Fibroblast of skin of abdomen (primary cell): ENCODE measurements at places on chromosomes 3 and 15.

DNA sequence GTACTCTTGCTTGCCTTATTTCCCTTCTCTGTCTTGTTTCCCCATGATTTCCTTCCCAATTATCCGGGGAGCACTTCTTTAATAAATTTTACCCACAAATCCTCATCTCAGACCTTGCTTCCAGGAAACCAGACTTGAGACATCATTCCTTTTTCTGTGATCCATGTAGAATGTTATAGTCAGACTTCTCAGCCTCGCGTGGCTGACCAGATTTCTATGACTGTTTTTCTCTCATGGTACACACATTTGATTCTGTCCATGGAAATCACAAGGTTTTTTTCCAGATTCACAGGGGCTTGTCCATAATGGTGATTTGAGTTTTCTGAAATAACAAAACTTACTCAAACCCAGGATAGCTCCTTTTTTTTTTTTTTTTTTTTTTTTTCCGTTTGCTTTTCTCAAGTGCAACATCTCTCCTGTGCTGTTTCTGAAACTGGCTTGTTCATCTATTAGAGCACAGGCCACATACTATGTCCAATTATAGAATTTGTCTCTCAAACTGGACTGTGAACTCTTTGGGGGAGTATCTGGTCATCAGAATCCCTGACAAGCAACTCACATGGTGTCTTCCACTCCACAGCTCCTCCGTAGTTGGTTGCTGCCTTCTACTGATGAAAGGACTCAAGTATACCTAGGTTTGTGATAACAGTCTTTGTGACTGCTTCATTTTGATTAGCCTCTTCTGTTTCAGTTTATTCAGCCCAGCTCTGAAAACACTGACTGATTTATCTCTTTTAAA is 50.8 kb downstream of the RBMS3 start:
- no peak for DNase-seq

- no peak for DNase-seq
Observed at GRCh38 chr15:77479015-77479414, 58.3 kb downstream of the HMG20A start.

DNA sequence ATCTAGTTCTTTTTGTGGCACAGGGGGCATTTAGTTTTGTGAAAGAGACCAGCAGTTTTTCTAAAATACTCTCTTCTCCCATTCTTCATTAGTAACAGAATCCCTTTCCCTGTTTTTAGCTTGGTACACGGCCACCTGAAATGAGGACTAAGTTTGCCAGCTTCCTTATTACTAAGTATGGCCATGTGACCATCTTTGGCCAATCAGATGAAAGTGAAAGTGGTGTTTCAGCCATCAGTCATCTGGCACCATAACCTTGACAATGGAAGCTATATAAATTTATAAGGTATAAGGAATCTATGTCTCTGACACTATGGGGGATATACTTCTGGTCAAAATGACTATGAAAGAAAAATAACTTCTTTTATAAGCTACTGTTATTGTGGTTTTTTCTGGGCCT is 570.4 kb downstream of the AGBL1 start:
- no peak for DNase-seq

DNA sequence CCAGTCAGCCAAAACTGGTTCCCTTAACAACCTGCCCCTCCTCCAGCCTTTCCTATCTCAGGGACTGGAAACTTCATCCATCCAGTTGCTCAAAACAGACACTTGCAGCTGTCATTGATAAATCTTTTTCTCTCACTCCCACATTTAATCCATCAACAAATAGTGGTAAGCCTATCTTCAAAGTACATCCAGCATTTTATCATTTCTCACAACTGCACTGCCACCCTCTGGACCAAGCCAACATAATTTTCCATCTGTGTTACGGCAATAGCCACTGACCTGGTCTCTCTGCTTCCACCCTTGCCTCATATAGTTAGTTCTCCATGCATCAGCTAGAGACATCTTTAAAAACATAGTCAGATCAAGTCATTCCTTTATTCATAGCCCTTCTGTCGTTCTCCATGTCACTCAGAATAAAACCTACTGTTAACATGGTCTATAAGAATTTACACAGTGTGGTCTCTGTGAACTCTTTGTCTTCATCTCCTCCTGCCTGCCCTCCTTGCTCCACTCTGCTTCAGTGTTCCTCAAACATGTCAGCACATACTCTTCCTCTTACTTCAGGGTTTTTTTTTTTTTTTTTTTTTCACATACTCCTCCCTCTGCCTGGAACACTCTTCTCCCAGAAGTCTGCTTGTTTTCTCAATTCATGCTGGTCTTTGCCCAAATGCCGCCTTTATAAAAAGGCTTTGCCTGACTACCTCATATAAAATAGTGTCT is 102.5 kb upstream of the COL6A5 start:
- DNase-seq, result no peak

- DNase-seq, result peak; percentile 64
Observed at GRCh38 chr3:9201266-9201665, 48.2 kb downstream of the SRGAP3 start.

GRCh38 chr15:67101911-67102598 is 36.7 kb downstream of the SMAD3 start:
- peak; percentile 89 for DNase-seq

- no peak for DNase-seq
Observed at GRCh38 chr3:149590691-149591441, 67.0 kb downstream of the WWTR1 start.

DNA sequence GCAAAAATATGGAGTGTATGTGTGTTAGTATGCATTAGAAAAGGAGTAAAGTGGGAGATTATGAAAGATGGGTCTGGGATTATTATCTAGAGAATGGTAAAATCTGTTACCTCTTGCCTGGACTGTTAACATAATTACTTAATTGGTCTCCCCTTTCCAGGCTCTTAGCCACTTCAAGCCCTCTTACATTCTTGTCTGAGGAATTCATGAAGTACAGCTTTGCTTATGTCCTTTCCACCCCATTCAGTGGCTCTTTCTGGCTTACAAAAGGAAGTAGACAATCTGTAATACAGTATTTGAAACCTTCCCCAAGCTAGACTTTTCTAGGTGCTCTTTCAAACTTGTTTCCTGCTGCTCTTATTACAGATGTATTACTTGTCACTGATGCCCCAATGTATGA is 129.8 kb downstream of the MBNL1 start:
- DNase-seq, result no peak

DNA sequence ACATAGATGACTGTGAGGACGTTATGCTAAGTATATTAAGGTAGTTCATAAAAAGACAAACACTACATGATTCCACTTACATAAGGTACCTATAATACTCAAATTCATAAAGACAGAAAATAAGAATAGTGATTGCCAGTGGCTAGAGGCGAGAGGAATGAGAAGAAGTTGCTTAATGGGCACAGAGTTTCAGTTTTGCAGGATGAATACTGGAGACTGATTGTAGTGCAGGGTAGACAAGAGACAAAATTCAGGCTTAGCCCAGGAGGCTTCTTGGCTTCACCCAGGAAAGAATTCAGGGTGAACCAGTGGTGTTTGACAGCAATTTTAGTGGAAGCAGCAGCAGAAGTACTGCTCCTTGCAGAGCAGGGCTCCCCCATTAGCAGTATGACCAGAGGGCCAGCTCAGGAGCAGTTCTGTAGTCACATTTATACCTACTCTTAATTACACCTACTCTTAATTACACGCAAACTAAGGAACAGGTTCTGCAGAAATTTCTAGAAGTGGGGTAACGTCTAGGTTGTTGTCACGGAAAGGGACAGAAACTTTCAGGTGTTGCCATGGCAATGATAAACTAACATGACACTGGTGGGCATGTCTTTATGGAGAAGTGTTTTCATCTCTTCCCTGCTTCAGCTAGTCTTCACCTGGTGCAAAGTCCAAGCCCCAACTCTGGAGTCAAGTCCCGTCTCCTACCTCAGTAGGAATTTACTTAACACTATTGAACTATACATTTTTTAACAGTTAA is 55.2 kb downstream of the TBL1XR1 start:
- DNase-seq, result no peak

DNA sequence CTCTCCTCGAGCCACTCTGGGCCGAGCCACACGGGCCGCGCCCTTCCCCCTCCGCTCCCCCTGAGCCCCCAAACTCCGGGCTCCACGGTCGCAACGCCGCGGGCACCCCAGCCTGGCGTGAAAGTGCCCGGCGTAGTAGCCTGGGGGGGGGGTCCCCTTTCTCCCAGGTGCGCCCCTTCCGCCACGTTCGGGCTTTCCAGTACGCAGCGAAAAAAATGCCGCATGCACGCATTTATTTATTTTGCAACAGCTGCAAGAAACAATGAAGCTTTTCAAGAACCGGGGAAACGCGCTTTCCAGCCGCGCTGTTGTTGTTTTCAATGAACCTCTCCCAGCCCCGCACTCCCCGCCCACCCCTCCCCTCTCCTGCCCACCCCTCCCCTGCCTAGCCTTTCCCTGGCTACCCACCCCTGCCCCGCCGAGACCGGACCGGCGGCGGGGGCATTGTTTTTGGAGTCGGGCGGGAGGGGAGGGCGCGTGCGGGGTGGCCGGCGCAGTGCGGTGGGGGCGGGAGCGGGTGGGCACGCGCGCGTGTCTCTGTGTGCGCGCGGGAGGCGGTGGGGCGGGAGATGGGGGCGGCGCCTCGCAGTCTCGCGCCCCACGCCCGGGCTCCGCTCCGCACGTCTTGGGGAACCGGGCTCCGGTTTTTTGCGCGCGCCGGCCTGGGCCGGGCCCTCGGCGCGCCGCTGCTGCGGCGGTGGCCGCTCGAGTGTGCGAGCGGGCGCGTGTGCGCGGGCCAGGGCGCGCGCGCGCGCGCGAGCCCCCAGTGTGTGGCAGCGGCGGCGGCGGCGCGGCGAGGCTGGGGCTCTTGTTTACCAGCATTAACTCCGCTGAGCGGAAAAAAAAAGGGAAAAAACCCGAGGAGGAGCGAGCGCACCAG is at the start of gene IGF1R:
Gene IGF1R (plus strand): TSS at position 766 of the 880 bp plus-strand sequence. CDS start 1,043 bp downstream, outside the sequence.
- peak; percentile 95 for DNase-seq

GRCh38 chr15:90496791-90497190 is 32.9 kb upstream of the CRTC3 start:
- DNase-seq, result no peak

GRCh38 chr3:100027321-100027720 is 87.0 kb downstream of the FILIP1L start:
- DNase-seq, result no peak

GRCh38 chr3:113268311-113268710 is 57.0 kb downstream of the BOC start:
- no peak for DNase-seq

GRCh38 chr15:84886211-84886983 is 1.9 kb downstream of the SLC28A1 start:
- DNase-seq, result no peak

DNA sequence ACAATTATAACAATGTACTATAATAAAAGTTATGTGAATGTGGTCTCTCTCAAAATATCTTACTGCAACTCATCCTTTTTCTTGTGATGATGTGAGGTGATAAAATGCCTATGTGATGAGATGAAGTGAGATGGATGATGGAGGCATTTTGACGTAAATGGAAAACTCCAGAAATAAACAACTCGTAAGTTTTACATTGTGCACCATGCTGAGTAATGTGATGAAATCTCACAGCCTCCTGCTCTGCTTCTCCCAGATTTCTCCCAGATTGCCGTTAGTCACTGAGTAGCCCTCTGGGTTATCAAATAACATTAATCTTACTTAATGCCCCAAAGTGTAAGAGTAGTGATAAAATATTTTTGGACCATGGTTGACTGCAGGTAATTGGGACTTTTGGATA is 64.8 kb upstream of the SLCO2A1 start:
- peak; percentile 34 for DNase-seq

GRCh38 chr3:119349354-119350041 is 55.3 kb downstream of the ARHGAP31 start:
- no peak for DNase-seq

DNA sequence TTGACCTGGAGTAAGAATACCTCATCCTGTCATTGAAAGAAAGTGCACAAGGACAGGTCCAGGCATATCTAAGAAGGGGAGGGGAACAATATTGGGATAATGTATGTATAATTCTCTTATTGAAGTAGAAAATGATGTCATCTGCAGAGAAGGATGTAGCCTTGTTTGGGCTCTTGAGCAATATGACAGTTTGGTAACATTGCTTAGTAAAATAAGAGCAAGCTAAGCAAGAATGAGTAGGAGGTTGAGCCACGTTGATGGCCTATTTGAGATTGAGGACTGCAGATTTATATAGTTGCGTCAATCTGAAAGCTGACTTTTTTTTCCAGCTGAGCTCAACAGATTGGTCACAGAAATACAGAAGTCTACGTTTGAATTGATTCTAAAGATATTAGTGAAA is 145.2 kb downstream of the FILIP1L start:
- DNase-seq, result no peak

DNA sequence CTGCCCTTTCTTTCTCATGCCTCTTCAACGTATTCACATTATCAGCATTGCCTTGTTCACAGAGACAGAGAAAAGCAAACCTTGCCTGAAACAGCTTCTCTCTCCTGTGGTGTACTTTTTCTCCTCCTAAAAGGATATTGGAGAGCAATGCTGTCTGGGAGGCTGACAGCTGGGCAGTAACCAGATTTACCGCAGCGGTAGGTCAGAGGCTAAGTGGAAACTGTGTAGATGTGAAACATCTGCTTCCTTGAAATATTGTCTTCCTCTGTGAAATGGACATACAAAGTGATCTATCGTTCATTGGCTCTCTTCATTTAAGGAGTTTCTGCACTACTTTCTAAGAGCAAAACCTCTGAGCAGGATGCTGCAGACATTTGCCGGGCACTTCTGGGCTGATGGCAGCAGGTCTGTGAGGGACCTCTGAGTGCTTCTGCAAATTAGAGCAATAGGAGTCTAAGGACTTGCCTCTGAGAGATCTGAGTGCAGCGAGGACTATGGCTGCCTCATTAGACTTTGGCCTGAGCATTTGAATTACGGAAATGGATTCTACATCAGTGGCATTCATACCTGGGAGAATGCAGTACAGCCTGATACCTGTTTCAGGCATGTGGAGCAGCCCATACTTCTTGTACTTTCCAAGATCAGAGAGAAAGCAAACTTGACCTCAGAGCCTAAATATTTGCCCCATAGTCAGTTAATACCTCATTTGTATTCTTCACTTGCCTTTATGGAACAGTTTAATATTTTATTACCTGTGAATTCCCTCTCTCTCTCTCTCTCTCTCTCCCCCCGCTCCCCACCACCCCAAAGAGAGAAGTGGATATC is 260.5 kb upstream of the TPRG1 start:
- no peak for DNase-seq
